Foreskin keratinocyte (primary cell): ENCODE measurements at places on chromosomes 6 and 20. TPM values are rescaled to one million over a fixed set of nuclear protein-coding genes. Genes with fewer than 3 reads are reported as not detected.

Gene HMGCLL1
- polyA plus RNA-seq: 0.04 TPM in 1 of 2 replicates, not detected in the other

Gene DAAM2
- polyA plus RNA-seq: not detected in 2 replicates

DNA sequence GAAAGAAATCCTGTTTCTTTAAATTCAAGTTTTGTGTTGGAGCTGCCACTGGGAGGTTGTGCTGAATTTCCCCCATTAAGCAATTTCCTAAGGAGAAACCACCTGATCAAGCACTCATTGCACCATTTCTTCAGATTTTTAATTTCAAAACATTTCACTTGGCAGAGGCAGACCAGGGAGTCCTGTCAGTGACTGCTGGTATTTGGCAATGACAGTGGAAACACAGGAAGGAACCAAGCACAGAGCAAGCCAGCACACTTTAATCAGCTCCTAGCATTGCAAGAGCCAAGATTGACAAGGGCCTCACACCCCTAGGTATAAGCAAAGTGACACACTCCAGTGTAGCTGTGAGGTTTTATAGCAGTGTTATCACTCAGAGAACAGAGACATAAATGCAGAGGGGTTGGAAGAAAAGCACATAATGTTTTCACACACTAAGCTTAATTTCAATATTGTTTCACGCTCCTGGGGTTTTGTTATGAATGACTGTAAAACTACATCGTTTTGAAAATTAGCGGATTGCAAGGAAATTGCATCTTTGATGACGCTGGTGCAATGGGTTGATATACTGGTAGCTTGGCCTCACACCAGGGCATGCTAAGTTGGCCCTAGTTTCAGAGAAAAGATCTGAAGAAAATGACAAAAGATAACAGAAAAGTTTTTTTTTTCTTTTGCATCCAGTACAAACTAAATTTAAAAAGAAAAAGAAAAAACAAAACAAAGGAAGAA lies 768.4 kb downstream of the TFAP2A start:
- DNase-seq: peak; percentile 22

DNA sequence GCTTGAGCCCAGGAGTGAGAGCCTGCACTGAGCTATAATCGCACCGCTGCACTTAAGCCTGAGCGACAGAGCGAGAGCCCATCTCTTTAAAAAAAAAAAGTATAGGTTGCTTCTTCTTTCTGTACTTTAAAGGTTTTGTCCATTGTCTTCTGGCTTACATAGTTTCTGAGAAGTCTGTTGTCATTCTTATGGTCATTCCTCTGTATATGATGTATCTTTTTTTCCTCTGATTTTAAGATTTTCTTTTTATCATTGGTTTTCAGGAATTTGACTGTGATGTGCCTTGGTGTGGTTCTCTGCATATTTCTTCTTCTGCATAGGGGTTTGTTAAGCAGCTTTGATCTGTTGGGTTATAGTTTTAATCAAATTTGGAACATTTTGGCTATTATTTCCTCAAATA lies 29.1 kb downstream of the QRSL1 start:
- peak; percentile 22 for DNase-seq

- DNase-seq: no peak
Observed at GRCh38 chr20:32006841-32007786, 3.1 kb upstream of the CCM2L start.

GRCh38 chr6:115613488-115613887 lies 447.2 kb downstream of the FRK start:
- DNase-seq: peak; percentile 10

DNA sequence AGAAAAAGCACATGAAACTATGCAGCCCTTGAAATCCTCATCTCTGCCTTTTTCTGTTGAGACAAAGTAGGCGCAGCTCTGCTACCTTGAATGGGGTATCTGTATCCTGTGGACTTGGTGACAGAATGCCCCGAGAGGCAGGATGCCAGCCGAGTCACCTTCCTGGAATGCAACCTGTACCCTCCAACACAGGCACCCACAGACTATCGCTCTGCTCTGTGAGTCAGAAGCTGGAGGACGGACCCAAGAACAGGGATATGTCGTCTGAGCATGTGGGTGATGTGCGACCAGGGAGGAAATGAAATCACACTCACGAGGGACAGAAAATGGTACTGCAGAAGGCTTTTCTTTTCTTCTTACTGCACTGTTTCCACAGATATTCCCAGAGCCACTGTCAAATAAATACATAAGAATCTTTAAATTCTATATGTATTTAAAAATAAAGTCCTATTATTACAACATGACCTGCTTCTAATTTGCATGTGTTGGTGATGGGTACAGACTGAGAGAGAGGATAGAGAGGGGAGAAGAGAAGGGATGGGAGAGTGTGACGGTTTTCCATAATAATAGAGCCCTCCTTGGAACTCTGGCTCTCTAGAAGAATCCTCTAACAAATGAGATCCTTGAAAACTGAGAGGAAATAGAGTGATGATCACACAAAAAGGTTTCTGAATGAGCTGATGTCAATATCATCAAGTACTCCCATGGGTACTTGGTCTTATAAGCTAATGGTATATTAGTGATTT lies 308.1 kb downstream of the FOXC1 start:
- DNase-seq: peak; percentile 88

Gene CST9
- not detected in 2 replicates for polyA plus RNA-seq

GRCh38 chr6:31952890-31953289 lies 5.9 kb downstream of the NELFE start:
- no peak for DNase-seq

DNA sequence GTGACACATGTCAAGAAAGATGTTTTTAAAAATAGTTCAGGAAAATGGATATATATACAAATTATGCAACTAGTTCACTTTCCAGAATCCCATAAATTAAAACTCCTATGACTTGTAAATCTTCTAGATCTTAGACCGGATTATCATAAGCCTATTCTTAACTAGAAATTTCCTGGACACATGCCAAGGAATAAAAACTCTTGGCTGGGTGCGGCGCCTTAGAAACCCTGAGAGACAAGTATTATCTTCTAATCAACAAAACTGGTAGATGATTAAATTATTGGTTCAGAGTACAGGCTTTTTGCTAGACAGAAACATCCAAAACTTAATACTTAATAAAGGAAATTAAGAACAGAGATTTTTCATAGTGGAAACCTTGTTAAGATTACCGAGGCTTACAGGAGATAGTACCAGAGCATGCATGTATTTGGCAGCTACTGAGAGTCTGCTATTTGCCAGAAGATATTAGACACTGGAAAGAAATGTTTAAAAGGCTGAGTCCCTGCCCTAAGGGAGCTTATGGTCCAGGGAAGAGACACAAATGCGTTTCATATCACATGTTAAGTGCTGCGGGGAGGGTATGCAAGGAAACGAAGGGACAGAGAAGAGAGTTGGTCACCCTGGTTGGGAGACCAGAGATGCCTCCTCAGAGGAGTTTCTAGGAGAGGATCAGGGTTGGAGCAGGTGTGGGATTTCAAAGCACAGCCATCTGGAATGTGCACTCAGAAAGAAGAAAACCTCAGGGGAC lies 46.5 kb upstream of the IFNGR1 start:
- no peak for DNase-seq

GRCh38 chr20:11159728-11160127 lies 485.9 kb upstream of the JAG1 start:
- no peak for DNase-seq

- peak; percentile 94 for DNase-seq
Observed at GRCh38 chr6:160030103-160030502, 61.2 kb downstream of the IGF2R start.

Gene GHRH
- polyA plus RNA-seq: not detected in 2 replicates

Gene KCNK5
- 0.02 TPM in 2 replicates for polyA plus RNA-seq

DNA sequence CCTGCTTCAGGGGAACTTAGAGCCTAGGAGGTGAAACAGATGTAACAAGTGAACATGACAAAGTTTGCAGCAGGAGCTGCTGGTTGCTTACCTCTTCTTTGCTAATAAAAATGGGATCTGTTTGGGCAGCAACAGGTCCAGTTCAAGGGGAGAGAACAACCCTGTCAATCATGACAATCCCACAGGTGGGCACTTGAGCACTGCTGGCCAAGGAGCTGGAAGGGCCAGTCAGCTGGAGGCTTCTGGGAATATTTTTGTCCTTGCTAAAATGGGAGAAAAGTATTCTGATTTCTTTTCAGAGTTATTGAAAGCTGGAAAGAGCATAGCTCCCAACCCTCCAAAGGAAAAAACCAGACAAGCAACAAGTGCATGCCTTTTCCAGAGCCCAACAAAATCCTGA lies 477.7 kb upstream of the SULF2 start:
- no peak for DNase-seq

DNA sequence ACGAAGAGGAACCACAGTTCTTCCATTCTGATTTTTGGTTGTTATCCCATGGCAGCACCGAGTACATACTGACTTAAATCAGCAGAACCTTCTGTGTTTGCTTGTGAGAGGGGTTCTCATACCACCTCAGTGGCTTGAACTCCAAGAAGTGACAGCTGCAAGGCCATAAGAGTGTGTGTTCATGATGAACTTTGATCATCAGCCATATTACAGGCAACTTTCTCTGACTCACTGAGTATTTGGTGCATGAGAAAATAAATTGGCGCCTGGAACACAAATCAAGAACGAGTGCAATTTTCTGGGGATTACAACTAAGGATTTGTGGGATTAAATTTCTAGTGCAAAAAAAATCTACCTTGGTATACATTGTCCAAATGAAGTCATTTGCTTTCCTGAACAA lies 68.9 kb downstream of the CYP39A1 start:
- DNase-seq: no peak

DNA sequence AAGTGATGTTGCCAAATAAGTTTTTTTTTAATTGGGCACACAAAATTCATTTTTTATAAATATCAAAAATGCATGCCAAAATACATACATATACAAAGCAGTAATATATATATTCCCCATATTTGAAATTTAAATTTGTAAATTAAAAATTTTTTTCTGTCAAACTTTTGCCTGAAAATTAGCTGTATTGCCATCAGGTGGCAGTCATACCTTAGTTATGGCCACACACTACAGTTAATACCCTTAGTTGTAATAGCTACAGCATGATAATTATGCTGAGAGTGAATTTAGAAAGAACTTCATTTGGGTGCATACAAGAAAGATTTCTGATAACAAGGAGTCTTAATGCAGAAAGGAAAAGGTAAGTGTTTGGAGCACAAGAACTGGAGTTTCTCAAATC lies 46.2 kb upstream of the SDHAF4 start:
- no peak for DNase-seq

DNA sequence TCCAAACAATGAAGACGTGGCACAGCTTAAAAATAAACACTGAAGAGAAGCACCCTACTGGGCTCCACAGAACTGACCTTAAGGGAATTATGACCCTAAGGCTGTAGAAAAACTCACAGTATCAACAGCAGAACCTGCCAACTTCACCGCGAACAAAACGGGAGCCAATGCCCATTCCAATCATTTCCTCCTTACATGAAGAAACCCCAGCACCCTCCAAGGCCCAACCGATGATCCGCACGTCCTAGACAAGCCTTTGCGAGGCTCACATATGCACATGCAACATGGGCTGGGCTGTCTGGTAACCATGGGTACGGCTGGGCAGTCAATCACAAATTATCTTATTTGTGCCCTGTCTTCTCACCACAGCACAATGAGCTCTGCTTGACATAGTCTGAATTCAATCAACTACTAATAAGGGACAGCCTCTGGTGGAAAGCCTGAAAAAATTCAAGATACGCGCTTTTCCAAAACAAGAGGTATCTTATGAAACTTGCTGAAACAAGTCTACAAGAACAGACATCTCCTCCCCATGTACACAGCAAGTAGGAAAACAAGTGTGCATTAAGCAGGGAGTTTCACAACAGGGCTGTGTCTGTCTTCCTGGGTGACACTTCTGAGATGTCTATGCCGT lies 1.7 kb downstream of the DIDO1 start:
- DNase-seq: peak; percentile 86

Gene PCSK2
- polyA plus RNA-seq: not detected in 2 replicates

- peak; percentile 79 for DNase-seq
Observed at GRCh38 chr6:116371120-116371917, 572 bp downstream of the DSE start.

Gene BPIFB6
- not detected in 2 replicates for polyA plus RNA-seq

DNA sequence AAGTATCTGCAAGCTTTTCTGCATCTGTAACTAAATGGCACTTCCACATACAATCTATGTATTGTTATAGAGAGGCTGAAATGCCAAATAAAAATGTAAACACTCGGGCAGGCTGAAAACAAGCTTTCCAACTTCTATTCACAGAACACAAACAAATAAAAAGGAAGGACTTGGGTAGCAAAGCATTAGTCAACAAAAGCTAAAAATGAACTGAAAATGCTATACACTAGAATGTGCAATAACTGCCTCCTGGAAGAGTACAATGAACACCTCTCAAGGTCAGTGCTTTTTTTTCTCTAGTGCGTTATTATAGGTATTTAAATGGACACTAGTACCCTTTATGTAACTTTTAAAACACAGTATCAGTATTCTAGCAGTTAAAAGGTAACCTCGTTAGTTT lies 31.4 kb downstream of the STK38 start:
- no peak for DNase-seq

Gene TULP1
- polyA plus RNA-seq: not detected in 2 replicates
